Activated CD4-positive, alpha-beta T cell treated with anti-CD3 and anti-CD28 coated beads, Interleukin-2, Interleukin-6, amounts not matched to agents 100 ng/mL and 50 ng/mL, durations not matched to agents 16 hours and 8 hours (primary cell): ENCODE measurements at places on chromosomes 6 and 20.

DNA sequence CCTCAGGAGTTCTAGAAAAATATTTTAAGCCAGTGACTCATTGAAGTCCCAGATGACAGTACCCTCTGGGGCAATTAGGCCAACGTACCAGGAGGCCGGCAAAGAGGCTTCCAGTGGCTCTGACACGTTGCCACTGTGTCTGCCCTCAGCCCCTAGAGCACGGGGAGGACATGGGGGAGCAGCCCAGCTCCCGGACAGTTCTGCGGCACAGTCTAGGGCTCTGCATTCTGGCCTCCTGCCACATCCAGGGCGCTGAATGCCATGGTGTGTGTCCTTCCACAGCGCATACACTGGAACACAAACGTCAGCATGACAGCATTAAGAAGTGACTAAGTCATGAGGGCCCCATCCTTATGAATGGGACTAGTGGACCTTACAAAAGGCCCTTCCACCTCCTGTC is 156.2 kb downstream of the RNASET2 start:
- no peak for DNase-seq

- no peak for DNase-seq
These were observed 1081.7 kb downstream of the KIF16B start for GRCh38 chr20:15491575-15491974.

DNA sequence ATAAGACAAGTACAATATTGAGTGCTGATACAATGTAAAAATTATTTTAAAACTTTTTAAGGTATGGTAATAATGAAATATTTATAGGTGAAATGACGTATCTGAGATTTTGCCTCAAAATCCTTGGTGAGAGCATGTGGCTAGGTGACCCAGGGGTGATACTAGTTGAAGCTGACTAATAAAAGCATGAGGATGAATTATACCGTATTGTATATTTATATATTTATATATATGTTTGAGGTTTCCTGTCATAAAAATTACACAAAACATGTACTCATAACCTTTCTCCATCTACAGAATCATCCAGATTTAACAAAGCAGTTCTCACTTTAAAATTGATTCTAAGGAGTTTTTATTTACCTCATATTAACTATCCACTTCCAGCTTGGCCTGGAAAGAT is 358.1 kb downstream of the CDKAL1 start:
- DNase-seq: no peak

DNA sequence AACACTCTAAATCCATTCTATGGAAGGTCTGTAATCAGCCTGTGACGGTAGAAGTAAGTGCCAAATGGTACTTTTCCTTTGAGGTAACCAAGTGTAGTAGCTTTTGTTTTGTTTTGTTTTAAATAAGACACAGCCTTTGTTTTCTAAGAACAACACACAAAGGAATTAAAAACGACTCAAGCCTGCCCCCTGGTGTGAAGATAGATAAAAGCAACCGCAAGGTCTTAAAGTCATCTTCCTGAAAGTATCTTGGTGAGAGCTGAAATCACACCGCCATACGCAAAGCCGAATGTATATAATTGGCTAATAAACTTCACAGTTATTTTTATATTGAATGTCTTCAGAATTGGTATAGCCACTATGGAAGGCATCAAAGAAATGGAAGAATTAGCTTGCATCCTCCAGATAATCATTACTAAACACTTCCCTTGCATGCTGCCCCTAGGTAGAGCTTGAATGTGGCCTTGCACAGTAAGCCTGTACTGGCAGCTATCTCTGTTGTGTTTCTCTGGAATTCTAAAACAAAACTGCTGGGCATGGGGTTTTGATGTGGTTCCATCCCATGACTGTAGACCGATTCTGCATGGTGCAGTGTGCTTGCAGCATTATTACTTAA is 95.6 kb downstream of the LAMP5 start:
- DNase-seq: peak; percentile 70

GRCh38 chr6:144683216-144684070 is 398.3 kb downstream of the UTRN start:
- DNase-seq: no peak

- DNase-seq: no peak
These were observed 139.4 kb downstream of the RNGTT start for GRCh38 chr6:88823998-88824397.

DNA sequence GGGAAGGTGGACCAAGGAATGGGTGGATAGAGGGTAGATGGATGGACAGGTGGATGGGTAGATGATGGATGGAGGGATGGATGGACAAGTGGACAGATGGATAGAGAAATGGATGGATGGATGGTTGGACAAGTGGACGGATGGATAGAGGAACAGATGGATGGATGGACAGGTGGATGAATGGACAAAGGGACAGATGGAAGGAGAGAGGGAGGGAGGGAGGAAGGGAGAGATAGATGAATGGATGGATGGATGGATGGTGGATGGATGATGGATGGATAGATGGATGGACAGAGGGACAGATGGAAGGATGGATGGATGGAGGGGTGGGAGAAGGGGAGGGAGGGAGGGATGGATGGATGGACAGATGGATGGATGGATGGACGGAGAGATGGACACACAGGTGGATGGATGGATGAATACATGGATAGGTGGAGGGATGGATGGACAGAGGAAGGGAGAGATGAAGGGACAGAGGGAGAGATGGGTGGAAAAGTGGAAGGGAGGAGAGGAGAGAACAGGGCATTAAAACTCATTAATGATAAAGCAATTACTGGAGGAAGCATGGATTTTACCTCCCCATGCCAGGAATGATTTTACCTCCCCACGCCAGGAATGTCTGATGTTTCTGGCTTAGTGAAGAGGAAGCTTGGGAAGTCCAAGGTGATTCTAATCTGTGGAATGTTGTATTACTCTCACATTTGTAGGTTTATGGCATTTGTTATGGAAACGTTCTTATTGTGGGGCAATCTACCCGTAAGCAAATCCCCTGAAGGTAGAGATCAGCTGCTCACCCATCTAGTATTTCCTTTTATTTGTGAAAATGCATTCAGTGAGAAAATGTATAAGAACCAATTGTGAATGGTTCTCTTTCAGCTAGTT is 383.3 kb downstream of the TAF4 start:
- no peak for DNase-seq

GRCh38 chr20:45238139-45238538 is 16.2 kb downstream of the SLPI start:
- no peak for DNase-seq

GRCh38 chr6:28543651-28544610 is 18.2 kb downstream of the GPX5 start:
- no peak for DNase-seq

DNA sequence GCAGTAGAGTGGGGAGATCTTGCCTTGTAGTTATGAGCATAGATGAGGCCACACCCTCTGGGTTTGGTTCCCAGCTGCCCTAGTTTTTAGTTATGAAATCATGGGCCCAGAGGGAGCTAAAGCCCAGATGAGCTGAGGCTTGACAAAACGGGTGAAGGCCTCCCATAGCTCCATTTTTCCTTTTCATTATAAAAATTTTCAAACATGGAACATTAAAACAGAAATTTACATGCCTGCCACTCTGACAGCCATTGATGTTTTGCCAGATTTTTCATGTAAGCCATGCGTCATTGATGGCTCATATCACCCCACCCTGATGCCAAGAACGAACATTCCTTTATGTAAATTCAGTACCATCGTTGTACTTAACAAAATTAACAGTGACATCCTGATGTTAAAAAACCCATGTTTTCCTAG is 67.9 kb downstream of the IGF2R start:
- no peak for DNase-seq
